ENCODE measurements at places on chromosomes 2 and 18. TPM values are rescaled to one million over a fixed set of nuclear protein-coding genes. Genes with fewer than 3 reads are reported as not detected.

Gene APOB
- not detected for total RNA-seq

Gene TMEM237
- 101 TPM for total RNA-seq

Gene C1GALT1C1L
- 2.1 TPM for total RNA-seq

Gene IL36B
- not detected for total RNA-seq

Gene FZD7
- 10.8 TPM for total RNA-seq

Gene ELOA2
- not detected for total RNA-seq

Gene ASXL2
- total RNA-seq, result 9.6 TPM

Gene MBOAT2
- total RNA-seq, result 44.0 TPM

Gene ZSWIM2
- not detected for total RNA-seq

DNA sequence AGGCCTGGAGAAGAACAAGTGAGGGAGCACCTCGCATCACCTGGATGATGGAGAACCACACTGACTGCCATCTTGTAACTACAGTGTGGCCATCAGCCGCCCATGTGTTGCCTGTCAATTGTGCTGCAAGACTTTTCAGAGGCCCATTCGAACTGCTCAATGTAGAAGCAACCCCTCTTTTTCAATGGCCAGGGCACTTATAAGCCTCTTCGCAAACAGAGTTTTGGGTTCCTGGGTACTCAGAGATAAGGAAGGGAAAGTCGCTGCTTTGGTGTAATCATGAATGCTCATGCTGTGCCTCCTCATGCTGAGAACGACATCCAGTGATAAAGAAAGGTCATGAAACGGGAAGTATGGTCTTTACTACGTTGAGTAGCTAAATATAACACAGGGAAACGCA is 143.9 kb upstream of the SLC39A10 start:
- DNase-seq, result no peak

GRCh38 chr2:95058466-95058988 is 33.0 kb downstream of the MAL start:
- no peak for DNase-seq

GRCh38 chr2:142937347-142937746 is 59.9 kb downstream of the KYNU start:
- peak; percentile 26 for DNase-seq

DNA sequence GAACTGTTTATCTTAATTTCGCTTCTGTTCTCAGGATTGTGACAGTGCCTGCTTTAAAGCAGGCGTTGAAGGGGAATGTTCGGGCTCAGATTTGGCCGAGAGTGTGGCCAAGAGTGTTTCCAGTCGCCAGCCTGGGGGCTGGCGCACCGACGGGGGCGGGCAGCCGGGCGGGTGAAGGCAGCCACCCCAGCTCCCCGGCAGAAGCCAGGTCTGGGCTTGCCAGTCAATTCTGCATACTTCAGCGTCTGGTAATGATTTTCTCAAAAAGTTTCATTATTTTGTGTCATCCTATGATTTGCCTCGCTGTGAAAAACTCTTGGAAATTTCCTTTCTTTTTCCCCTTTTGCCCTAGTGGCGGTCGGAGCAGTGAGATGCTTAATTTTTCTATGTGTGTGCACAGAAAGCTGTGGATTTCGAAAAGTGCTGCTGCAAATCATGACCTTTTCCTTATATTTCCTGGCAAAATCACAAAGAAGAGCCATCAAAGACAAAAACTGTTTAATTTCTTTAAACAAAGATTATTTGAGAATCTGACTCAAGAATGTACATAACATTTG is 856 bp downstream of the FAM228A start:
- no peak for DNase-seq

DNA sequence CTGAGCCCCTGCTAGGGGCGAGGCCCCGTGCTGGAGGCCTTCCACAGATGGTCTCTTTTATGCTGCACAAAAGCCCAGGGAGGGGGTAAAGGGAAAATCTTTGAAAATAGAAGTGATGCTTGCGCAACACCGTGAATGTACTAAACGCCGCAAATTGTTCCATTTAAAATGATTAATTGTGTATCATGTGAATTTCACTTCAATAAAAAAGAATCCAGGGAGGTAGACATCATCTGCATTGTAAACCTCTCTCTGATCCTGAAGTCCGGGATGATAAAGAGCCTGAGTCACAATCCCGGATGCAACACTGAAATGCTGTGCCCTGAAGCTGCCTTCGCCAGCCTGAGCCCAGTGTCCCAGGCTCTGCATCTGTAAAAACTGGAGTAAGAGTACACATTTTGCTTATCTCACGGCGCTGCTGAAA is 107.7 kb upstream of the PPP1CB start:
- DNase-seq, result peak; percentile 95

DNA sequence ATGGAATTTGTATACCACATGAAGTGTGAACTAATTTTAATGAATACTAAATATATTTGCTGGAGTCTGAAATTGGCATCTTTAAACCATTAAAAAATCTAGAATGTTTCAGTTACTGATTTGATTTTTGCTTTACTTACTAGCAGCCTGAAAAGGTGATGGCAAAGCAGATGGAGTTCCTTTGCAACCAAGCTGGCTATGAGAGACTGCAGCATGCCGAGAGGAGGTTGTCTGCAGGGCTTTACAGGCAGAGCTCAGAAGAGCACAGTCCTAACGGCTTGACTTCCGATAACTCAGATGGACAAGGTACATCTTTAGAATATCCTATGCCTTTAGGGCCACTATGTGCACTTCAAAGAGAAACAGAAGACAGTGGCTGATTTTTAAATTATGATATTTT is 36.5 kb downstream of the NAB1 start:
- no peak for DNase-seq

- peak; percentile 75 for DNase-seq
Measured at GRCh38 chr2:120436460-120436739, 90.5 kb downstream of the INHBB start.

- no peak for DNase-seq
Measured at GRCh38 chr2:75010571-75010970, 52.1 kb downstream of the POLE4 start.

DNA sequence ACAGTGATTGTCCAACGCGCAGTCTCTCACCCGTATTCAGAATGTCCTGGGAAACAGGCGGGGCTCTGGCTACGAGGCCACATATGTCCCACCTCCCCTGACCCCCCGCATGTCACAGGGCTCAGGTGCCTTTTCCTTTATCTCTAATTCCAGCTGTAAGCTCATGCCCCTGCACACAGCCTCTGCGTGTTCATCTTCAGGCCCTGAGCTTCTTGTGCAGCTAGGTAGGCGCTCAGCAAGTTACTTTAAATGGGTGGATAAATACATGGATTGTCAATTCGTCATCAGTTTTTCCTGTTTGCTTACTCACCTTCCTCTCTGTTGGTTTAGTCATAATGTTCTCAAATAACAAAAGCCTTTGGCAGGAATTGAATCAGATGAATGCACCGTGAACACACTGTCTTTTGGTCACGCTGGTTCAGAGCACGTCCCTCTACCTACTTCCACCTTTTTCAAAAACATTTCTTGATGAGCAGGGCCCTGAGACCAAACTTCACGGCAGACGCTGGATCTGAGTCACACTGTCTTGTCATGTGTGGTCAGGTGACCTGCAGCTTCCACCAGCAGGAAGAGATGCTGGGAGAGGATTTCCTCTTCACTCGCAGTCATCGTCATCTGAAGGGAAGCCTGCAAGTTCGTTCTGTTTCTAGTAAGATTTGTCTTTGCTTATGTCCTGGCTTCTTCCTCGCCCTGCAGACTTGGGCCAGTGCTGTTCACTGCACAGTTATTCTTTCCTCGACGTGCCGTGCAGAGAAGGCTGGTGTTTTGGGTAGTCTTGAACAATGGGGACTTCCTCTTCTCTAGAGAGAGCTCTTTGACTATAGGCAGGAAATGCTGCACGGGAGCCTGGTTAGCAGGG is 138.1 kb downstream of the PTGR3 start:
- peak; percentile 76 for DNase-seq

DNA sequence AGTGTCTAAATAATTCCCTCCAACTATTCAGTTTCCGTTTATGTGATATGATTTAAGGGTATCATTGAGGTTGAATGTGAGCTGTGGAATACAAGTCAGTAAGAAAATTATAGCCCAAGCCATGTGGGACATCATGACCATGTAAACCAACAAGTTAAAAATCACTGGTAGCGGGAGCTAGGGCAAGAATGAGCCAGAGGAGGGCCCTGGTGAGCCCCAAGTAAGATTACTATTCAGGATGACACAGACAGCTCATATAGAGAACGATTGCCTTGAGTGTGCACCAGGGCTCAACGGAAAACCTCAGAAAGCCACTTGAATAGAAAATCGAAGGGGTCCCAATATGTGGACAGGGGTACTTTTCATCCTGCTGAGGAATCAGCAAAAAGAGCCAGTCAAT is 87.8 kb upstream of the RBMS1 start:
- DNase-seq, result no peak

GRCh38 chr2:128410758-128411215 is 92.1 kb upstream of the HS6ST1 start:
- no peak for DNase-seq

- DNase-seq, result no peak
Measured at GRCh38 chr18:13381944-13382365, 163.4 kb downstream of the LDLRAD4 start.

DNA sequence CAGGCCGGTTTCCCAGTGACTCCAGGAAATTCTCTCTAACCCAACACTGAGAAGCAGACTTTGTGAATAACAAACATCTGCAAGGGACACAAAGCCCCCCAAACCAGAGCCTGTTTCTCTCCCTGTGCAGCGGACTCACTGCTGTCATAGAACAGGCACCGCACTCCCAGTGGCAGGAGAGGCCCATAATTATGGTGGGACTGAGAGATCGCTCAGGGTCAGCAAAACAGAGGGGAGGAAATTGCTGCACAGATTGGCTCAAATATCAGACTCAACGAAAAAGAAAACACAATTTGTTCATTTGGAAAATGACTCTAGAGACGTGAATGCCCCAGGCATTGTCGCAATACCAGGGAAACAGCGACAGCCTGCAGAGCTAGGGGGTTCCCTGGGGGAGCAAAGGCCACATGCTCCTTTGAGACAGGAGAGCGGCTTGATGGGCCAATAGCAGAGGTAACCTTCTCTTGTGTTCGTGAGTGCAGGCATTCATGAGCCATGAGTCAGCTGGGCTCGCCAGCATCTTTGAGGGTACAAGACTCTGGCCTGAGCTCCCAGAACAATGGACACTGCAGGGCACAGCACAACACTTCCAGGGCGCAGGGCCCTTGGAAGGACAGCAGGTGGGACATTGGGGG is 143.3 kb upstream of the KLHL29 start:
- no peak for DNase-seq

DNA sequence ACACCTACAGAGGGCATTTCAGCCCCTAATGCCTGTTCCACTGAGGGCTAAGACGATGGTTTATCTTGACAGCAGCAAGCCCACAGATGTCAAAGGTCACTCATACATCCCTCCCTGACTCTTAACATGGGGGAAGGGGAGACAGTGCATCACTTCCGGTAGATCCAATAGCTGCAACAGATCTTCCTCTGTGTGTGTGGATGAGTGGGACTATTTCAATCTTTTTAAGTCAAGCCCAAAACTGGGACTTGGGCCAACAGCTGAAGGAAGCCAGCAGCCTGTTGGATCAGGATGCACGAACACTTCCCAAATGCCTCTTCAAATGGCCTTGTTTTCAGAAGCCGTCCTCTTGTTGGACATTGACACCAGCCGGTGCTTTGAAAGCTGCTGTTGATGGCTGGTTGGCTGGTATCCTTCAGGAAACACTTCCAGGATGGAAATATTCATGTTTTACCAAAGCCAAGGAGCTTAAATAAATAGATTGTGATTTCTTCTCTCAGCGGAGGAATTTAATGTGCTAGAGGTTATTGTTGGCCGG is 59.2 kb downstream of the IL1R2 start:
- no peak for DNase-seq

- no peak for DNase-seq
Measured at GRCh38 chr2:221822416-221822815, 250.3 kb upstream of the EPHA4 start.

GRCh38 chr2:65055422-65056214 is 598 bp upstream of the CEP68 start:
- DNase-seq, result no peak
